ENCODE measurements at places on chromosomes 2 and 18. TPM values are rescaled to one million over a fixed set of nuclear protein-coding genes. Genes with fewer than 3 reads are reported as not detected.

- H3K36me3 ChIP-seq: peaks cover 31% of the 10 kb centered on the region
- H3K27me3 ChIP-seq: no peaks in the 10 kb centered on the region
- H3K4me3 ChIP-seq: no peak overlapping the region
- H3K4me1 ChIP-seq: peaks cover 18% of the 10 kb centered on the region
- no peak for DNase-seq
Observed at GRCh38 chr2:55038428-55038827, 11.8 kb downstream of the RTN4 start.

The CCDC141 gene
- total RNA-seq: not detected

The DTNA gene
- total RNA-seq: 13.3 TPM

The KCNG2 gene
- total RNA-seq: not detected

The MERTK gene
- 3.3 TPM for total RNA-seq

- no peak overlapping the region for H3K27ac ChIP-seq
- DNase-seq: no peak
- no peaks in the 10 kb centered on the region for H3K4me1 ChIP-seq
- no peaks in the 10 kb centered on the region for H3K36me3 ChIP-seq
- H3K27me3 ChIP-seq: peaks cover 8% of the 10 kb centered on the region
Observed at GRCh38 chr2:1846046-1847015, 102.0 kb upstream of the PXDN start.

The ALLC gene
- total RNA-seq: not detected

DNA sequence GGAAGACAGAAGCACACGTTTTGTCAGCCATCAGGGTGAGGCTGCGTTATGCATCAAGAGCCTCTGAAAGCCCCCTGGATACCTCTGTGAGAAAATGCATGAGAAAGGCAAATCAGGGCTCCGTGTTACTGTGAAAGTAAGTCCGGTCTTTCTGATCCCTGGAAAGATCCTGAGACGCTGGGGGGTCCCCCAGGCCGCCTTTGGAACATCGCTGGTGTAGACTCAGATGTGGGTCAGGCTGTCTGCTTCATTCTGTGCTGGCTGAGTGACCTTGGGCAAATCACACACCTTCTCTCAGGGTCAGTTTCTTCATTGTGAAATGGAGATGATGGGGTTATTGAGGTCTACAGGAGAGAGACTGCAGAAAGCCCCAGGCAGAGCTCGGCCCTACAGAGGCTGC lies 42.0 kb upstream of the HS6ST1 start:
- DNase-seq: no peak
- peaks cover 22% of the 10 kb centered on the region for H3K4me1 ChIP-seq
- H3K4me3 ChIP-seq: no peak overlapping the region
- no peaks in the 10 kb centered on the region for H3K36me3 ChIP-seq

DNA sequence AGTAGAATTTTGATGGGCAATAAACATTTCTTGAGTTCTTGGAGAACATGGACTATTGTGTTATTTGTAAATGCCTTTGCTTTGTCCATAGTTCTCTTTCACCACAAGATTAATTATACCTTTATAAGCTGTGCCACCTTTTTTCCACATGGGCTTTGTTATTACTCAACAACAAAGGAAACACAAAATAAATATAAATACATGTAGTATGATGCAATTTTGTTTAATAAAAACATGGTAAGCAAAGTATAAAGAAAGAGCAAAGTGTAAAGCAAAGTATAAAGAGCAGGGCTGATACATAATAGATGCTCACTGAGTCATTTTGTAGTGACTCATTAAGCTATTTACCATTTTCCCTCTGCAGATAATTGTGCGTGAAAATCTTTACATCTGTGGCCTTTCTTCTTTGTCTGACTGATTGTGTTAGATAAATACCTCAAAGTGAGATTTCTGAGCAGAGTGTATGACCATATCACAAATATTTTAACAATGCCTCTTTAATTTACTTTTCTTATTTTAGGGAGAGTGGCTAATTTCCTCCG lies 80.9 kb downstream of the CERS6 start:
- no peak overlapping the region for H3K4me3 ChIP-seq
- H3K27ac ChIP-seq: no peak overlapping the region
- peaks cover 4% of the 10 kb centered on the region for H3K4me1 ChIP-seq
- no peaks in the 10 kb centered on the region for H3K27me3 ChIP-seq

The COL3A1 gene
- total RNA-seq: 13.2 TPM

DNA sequence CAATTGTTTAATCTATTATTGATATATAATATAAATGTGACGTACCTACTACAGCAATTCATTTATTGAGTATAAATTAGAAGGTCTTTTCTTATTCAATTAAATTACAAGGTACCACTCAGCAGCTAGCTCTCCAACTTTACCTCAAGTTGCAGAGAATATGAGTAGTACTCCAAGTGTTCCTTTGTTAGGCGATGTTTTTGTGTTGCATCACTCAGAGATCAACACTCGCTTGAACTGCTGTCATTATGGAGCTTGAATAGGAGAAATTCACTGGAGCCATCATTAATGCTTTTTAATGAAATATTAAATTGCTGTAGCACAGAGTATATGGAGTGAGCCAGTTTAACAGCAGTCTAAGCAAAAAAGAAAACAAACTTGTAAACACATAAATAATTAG lies 320.0 kb downstream of the FSIP2 start:
- H3K36me3 ChIP-seq: no peaks in the 10 kb centered on the region
- H3K27ac ChIP-seq: no peak overlapping the region
- no peak for DNase-seq
- H3K4me1 ChIP-seq: peaks cover 15% of the 10 kb centered on the region
- no peaks in the 10 kb centered on the region for H3K27me3 ChIP-seq

DNA sequence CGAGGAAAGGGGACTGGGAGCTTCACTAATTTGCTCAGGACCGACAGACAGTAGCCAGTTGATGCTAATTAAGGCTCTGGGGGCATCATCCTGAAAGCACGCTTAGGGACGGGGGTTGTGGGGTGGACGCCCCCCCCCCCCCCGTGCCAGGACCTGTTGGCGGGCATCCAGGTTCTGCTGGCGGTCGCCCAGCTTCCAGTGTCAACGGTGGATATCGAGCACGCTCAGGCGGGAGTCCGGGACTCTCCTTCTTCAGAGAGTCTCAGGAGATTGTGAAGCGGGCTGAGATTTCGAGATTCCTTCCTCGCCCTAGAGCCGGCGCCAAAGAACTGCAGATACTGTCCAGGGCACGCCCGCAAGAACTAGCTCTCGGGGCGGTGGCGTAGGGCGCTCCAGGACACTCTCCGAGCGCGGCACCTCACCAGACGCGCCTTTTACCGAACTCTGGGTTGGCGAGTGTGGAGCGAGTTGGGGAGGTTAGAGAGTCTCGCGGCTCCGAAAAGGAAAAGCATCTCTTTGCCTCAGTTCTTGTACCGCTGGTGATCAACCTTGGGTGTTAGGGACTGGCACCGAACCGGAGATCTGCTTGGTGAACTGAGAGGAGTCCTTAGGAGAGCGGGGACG lies 5.6 kb downstream of the RAX start:
- peak overlapping the region; percentile 68 for H3K4me3 ChIP-seq
- no peaks in the 10 kb centered on the region for H3K36me3 ChIP-seq
- DNase-seq: no peak
- peaks cover 96% of the 10 kb centered on the region for H3K27me3 ChIP-seq

The NRBP1 gene
- total RNA-seq: 107 TPM
